ENCODE measurements at places on chromosomes 7 and 10. TPM values are rescaled to one million over a fixed set of nuclear protein-coding genes. Genes with fewer than 3 reads are reported as not detected.

DNA sequence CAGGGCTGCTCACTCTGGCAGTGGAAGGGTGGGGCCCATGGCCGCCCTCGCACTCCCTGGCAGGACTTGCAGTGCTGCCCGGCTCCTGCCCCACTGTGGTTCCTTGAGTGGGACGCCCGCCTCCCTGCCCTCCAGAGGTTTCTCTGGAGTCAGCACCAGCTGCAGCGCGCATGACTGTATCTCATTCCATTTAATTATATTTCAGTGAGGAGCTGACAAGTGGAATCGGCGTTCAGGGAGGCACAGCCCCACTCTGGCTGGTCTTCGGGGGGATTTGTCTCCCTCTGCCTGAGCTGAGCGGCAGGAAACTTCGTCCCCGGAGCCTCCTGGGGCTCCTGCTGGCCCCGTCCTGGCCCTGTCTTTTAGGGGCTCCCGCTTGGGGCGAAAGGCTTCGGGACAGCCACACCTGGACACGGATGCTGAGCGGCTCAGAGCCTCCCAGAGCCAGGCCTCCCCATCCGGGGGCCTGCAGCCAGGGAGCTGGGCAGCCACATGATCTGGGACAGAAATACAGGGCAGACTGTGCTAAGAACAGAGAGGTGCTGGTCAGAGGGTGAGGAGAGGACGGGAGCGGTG, 75.3 kb upstream of the NKX6-2 start:
- DNase-seq = no peak

GRCh38 chr10:121736315-121737130, 138.3 kb upstream of the FGFR2 start:
- peak; percentile 51 for DNase-seq

DNA sequence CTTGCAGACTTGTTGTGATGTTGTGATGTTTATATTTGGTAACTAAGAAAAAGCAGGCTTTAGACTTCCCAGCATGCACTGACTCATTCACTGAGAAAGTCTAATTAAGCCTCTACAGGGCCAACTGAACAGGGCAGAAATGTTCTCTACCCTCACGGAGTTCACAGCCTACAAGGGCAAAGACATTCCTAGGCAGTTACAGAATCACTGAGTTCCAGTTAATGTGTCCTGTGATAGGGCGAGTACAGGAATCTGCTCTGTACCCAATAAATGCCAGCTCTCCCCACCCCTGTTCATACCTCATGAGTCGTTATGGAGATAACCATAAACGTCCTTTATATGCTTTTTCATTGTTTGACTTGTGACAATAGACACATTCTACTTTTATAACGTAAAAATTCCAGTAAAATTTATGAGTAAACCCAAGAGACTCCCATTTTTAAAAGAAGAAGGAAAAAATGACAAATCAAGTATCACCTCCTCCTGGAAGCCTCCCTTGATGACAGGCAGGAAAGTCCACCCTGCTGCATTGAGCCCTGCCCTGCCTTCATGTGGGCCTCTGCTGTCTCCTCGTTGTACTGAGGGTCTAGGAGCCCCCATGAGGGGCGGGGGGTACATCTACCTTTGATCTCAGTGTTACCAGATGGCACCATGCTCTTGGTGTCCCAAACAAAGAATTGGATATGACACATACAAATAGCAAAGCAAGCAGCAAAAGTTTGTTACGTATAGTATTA, 14.3 kb downstream of the MUC12 start:
- no peak for DNase-seq

The TLX1 gene
- not detected for total RNA-seq

DNA sequence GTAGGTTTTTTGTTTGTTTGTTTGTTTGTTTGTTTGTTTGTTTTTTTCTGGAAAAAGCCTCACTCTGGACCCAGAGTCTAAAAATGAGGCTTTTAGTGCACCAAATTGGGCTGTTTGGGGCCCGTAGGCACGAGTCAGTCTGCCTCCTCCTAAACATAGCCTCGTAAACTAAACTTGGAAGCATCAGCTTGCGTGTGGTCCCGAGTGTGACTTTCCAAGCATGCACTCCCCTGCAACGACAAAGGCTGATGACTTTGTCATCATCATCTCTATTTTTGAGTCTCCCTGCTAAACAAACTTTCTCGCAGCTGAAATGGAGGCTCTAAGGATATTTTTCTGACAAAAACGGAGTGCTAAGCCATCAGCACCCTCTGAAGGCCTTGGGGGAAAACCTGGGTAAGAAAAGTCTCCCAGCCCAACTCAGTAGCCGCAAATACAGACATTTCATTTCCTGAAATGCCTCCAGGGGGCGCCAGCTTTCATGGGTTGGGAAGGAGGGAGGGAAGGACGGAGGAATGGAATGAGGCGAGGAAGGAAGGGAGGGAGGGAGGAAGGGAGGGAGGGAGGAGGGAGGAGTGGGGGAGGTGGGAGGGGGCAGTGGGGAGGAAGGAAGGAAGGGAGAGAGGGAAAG, 245.9 kb downstream of the KCNMA1 start:
- peak; percentile 67 for DNase-seq

The ADARB2 gene
- total RNA-seq = 2.0 TPM

The PDK4 gene
- total RNA-seq = 23.1 TPM

DNA sequence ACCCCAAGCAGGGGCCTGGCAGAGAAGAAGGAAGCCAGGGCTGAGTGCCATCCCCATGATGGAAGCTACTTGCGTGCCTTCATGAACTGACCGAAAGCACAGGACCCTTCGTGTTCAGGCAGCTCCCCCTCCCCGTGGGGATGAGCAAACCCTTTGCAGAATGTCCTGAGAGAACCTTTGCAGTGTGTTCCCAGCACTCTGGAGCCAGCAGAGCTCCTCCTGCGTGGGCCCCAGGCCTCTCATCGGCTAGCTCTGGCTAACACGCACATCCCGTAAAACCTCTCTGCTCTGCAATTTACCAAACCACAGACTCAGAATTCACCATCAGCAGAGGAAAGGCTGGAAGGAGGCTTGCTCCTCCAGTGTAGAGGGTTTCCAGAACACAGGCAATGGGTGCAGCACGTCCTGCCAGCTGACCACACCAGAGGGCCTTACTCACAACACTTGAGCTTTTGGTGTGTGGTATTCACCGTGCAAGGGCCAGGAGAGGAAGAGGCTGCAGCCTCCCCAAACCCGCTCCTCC, 3.1 kb downstream of the SH3PXD2A start:
- DNase-seq = no peak

DNA sequence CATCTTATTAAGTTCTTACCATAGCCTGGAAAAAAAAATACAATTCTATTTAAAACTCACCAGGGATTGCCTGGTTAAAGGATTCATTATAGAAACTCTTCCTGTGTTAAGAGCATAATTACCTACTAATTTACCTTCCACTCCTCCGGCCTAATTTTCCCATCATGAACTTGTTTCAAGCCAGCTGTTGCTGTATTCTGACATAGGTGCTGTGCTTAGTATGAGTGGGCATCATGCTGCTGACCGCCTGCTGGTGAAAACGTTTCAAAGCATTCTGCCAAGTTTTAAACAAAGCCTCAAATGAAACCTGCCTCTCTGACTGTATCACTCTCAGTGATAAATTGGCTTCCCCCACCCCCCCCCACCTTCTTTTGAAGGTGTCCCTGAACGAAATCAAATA, 47.8 kb upstream of the KCNMA1 start:
- DNase-seq = no peak

DNA sequence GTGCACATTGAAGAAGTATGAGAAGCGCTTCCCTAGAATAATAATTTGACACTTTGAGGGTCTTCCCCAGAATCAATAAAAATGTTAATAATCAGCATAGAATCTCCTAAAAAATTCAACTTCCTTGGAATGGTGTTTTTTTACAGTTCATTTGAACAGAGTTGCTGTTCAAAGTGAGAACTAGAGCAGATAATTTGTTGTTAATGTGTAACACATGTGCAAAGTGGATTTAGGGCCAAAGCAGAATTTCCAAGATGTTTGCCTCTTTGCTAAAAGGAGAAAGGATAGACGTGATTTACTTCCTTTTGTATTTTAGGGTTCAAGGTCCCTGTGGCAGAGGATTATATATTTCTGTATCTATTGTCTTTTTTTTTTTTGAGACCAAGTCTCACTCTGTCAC, 73.8 kb downstream of the ZNF277 start:
- no peak for DNase-seq

- no peak for DNase-seq
Measured at GRCh38 chr10:13593535-13593934, 6.8 kb downstream of the PRPF18 start.

The CALML3 gene
- not detected for total RNA-seq

The DIP2C gene
- 4.8 TPM for total RNA-seq

The CFAP43 gene
- total RNA-seq = under 0.01 TPM

The ACADSB gene
- total RNA-seq = 3.9 TPM

DNA sequence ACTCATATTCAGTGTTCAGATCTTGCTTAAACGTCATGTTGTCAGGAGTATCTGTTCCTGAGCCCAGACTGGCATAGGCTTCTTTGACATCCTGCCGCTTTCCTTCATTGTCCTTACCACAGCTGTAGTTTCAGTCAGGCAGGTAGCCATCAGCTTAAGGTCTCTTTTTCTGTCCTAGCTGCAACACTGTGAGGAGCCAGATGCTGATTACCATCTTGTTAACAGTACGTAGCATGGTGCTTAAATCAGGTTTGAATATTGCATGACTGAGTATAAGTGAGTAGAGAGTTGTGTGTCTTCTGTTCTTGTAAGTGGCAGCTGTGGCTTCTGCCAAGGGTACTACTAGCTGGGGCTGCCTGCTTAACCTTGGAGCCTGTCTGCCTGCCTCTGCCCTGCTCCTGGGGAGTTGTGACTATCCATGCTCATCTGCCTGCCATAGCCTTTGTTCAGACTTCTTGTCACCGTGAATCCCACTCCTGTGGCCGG, 92.6 kb downstream of the MAPK8 start:
- peak; percentile 13 for DNase-seq

The MYOZ1 gene
- not detected for total RNA-seq

DNA sequence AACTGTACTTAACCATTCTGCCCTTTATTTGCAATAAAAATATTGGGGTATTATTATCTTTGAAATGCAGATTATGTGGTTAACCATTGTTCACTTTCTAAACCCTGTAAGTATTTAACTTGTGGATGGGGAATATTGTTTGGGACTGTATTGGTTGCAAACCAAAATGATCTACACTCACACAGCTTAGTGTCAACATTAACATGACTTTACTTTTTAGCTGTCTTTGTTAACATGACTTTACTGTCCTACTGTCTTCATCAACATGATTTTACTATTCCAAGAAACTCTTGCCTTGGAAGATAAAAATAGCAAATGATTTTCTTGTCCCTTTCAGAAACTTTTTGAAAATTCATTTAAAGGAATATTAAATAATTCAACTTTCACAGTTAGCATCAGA, 471.5 kb downstream of the GFRA1 start:
- no peak for DNase-seq

The TACC2 gene
- total RNA-seq = 3.7 TPM

- no peak for DNase-seq
Measured at GRCh38 chr7:84841809-84842208, 345.0 kb downstream of the SEMA3D start.
